SIG-M5 (cell line): ENCODE measurements at places on chromosomes 2 and 18.
A peak's percentile ranks its signal among the peaks of the same experiment; 100 is the strongest.

DNA sequence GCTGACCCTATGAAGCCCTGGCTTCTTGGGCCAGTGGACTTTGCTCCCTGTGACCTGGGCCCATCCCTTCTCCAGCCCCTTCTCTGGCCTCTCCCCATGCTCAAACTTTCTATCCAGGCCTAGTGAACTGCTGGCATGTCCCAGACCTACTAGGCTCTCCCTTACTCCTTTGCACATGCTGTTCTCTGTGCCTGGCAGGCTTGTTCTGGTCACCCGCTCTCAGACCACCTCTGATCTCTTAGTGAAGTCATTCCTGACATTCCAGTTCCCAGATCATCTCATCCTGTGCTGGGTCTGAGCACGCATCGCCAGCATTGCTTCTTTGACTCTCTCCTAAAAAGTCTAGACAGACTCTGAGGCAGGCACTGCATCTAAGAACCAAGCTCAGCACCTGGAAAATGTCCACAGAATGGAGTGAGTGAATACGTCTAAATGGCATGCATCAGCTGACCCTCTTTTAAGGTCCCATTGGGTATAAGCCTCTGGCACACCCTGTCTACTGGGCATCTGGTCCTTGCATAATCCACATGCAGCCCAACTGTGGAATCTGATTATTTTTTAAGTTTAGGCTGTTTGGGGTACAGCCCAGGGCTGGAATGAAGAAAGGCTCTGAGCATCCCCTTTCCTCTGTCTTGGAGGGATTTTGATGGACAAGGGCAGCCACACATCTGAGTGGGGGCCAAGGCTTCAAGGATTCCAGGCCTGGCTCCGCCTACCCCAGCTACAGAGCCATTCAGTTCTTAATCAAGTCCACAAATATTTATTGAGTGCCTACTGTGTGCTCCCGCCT is 130.6 kb upstream of the HAAO start:
- DNase-seq, result no peak

GRCh38 chr18:666177-666576 is 8.7 kb downstream of the TYMS start:
- DNase-seq, result no peak

- no peak for DNase-seq
Measured at GRCh38 chr18:76995896-76996295, 136.7 kb downstream of the MBP start.

GRCh38 chr2:72135921-72136320 is 11.7 kb downstream of the CYP26B1 start:
- no peak for DNase-seq

DNA sequence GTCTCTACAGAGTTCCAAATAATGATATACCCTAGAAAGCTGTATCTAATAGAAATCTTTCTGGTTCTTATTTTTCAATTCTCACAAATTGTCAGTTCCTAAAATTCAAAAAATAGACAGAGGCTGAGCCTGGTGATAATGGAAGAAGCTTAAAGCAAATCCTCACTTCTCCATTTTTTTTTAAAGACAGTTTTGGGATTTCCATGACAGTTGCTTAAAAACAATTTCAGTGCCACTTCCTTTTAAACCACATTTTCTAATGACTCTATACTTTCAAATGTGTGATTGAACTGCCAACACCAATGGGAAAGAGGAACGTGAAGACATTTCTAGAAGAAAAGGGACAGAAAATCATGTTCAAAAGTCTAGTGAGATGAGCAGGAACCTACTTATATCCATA is 4.0 kb downstream of the GKN2 start:
- peak; percentile 26 for DNase-seq

- DNase-seq, result no peak
Measured at GRCh38 chr2:61887717-61888266, 664 bp downstream of the CCT4 start.

GRCh38 chr2:23618794-23619530 is 234.0 kb downstream of the KLHL29 start:
- no peak for DNase-seq

GRCh38 chr2:233117811-233118647 is 57.9 kb downstream of the INPP5D start:
- no peak for DNase-seq

GRCh38 chr2:219247678-219248642 is 2.7 kb downstream of the STK16 start:
- no peak for DNase-seq

- no peak for DNase-seq
Measured at GRCh38 chr2:238685713-238686112, 162.2 kb upstream of the TWIST2 start.

DNA sequence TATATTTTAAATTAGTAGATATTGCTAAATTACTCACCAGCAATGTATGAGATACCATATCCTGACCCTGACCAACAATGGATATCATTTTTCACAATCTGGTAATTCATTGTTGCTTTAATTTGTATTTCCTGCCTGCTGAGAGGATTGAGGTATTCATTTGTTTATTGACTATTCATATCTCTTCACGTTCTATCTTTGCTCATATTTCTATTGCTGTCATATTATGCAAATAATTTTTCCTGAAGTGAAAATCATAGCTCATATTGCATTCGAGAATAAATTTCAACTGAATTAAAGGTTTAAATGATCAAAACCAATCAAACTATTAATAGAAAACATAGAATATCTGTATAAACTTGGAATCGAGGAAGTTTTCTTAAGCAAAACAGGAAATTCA is 31.0 kb downstream of the INO80D start:
- no peak for DNase-seq

- no peak for DNase-seq
Measured at GRCh38 chr18:49935215-49935614, 121.9 kb upstream of the ACAA2 start.

GRCh38 chr2:172864182-172864581 is 128.5 kb downstream of the RAPGEF4 start:
- no peak for DNase-seq

DNA sequence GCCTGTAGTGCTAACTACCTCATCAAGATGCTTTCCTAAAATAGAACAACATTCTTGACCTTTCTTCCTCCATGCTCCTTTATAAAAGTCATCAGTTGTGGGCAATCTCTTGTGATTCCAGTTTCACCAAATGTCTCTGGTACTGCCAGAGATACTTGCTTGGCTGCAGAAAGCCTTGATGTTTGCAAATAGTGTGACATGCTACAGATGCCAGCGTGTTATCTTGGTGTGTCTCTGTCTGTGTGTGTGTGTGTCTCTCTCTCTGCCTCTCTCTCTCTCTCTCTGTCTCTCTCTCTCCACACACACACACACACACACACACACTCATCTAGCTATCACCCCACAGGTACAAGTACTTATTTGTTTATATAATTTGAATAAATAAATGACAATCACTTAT is 146.9 kb downstream of the CCDC102B start:
- DNase-seq, result no peak

DNA sequence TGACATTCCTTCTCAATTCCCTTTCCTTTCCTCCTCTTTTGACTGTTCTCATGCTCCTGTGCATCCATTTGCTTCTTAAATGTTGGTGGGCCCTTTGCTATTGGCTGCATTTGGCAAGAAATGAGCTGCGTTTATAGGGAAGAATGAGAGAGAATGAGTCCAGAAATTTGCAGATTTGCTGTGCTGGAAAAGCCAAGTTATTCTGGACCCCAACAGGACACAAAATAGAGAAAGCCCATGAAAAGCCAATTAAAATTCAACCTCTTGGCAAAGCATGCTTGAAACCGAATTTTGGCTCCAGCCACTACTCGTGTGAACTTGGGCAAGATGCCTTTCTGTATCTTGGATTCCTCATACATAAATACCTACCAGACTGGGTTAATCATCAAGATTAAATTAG is 1.3 kb upstream of the SCLY start:
- DNase-seq, result no peak

DNA sequence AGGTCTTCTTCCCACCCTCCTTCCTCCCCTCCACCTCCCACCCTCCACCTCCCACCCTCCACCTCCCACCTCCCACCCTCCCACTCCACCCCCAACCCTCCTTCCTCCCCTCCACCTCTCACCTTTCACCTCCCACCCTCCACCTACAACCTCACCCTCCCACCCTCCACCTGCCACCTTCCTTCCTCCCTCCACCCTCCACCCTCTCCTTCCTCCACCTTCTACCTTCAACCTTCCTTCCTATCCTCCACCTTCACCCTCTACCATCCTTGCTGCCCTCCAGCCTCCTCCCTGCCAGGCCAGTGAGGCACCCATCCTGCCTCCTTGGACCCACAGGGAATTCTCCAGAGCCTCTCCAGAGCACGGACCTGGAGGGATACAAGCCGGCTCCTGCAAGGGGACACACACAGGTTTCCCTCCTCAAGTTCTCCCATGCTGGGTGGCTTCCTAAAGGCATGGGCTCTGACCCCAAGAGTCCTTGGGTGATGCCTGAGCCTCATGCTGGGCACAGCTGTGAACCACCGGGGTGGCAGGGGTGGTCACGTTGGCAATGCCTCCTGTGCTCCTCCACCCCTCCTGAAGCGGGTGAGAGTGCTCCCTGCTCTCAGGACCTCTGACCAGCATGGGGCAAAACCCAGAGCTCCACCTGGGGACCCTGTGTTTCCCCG is 293.0 kb downstream of the NDUFA10 start:
- DNase-seq, result no peak
